ENCODE measurements at places on chromosomes 3 and 15.

DNA sequence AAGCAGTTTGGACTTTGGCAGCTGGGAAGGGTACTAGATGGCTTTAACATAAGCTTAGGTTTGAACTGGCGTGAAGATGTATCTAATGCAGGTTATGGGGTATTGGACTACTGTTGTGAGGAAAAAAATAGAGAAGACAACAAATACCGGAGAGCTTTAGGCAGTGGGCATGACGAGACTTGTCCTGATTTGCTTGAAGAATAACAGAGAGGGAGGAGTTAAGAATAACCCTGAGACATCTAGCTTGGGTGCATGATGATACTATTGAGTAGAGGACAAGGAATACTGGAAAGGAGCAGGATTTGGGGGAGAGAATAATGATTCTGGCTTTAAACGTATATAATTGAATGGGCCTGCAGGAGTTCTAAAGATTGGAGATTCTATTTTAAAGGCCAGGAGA lies 249.5 kb upstream of the AZI2 start:
- no peak for DNase-seq

DNA sequence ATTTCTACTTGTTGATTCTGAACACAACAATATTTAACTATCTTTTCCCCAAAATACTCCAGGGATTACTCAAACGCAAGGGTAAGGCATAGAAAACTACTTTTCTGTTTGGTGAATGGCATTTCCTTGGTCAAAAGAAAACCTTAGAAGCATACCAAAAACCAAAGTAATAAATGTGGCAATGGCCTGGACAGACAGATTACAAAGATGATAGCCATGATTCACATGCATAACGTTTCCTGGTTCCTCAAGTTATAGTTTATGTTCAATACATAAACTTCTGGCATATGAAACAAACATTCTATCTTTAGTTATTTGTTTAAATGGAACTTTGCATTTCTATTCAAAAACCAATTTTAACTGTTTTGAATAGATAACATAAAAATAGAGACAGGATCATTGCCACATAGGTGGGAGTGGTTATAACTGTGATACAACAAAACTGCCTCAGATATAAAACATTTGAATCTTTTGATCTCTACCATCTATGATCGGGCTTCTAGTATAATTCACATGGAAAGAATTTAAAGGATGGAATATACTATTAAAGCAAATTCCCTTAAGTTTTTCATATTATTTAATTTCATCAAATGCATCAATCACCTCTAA lies 32.1 kb downstream of the FOXP1 start:
- DNase-seq: no peak

DNA sequence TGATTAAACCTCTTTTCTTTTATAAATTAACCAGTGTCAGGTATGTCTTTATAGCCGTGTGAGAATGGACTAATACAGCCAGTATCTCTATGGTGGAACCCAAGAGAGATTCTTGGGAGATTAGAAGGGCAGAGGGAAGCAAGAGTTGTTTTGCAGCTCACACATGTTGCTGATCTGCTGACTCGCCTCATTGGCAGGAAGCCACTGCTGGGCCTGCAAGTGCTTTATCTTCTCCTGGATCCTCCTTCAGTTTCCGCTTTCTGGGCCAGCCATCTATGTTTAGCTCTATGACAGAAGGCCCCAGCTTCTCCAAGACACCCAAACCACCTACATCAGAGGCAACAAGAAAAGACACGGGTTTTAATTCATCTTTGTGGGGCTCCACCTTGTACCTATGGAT lies 23.4 kb upstream of the GALNT15 start:
- peak; percentile 64 for DNase-seq

- DNase-seq: peak; percentile 48
These were observed 17.5 kb upstream of the GOLGA8J start for GRCh38 chr15:30065025-30065801.

GRCh38 chr15:47523681-47524475 lies 193.4 kb upstream of the SEMA6D start:
- no peak for DNase-seq

DNA sequence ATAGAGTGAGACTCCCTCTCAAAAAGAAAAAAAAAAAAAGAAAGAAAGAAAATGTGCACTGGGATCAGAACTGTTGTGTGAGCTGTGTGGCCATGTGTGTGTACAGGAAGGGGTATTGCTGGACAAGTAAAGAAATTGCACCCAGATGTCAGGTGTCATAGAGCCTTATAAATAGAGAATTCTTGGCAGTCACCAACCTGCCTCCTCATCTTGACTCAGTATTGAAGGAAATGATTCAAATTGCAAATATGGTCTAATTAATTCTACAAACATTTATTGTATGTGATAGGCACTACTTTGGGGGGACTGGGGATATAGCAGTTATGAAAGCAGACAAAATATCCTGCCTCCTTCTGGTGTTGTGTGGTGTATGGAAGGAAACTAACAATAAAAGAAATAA lies 243.8 kb upstream of the TTC14 start:
- no peak for DNase-seq

DNA sequence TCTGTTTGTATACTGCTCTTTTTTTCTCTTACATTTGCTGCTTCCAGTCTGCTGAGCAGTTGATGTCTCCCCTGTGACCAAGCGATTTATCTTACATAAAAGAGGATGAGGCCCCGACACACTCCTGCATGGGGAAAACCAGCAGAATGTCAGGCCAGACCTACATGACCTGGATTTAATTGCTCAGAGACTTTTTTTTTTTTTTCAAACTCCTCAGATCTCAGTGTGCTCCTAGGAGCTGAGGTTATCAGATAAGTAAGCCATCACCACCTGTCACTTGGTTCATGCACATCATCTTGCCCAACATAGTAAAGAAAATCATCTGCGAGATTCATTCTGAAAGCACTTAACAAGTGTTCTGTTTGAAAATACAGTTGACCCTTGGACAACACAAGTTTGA lies 163.1 kb downstream of the PLCL2 start:
- no peak for DNase-seq

- peak; percentile 89 for DNase-seq
These were observed 34.1 kb upstream of the HACD2 start for GRCh38 chr3:123618768-123619484.

DNA sequence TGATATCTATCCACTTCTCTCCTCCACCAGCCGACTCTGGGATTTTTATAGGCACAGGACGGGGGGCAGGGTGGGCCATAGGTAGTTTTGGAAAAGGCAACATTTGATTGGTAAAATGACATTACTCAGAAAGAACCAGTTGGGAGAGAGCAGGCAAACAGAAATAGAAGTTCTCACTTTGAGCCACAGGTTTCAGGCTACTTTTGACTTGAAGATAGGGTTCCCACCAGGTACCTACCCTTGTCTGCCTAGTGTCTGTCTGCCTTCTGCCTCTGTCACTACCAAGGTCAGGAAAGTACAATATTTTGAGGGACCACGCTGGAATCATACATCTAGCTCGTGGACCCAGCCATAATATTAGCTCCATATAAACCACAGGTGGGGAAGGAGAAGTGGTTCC lies 412.9 kb upstream of the GRM7 start:
- no peak for DNase-seq

DNA sequence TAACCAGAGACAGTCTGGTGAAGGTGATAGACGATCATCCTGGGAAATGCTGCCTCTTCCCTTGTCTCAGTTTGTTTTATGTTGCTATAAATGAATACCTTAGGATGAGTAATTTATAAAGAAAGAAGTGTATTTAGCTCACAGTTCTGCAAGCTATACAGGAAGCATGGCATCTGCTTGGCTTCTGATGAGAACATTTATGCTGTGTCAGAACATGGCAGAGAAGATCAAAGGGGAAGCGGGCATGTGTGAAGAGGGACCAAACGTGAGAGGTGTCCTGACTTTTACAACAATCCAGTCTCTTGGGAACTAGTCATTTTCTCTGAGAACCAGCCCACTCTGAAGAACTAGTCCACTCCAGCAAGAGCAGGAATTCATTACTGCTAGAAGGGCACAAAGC lies 9.6 kb downstream of the CMC1 start:
- DNase-seq: no peak

DNA sequence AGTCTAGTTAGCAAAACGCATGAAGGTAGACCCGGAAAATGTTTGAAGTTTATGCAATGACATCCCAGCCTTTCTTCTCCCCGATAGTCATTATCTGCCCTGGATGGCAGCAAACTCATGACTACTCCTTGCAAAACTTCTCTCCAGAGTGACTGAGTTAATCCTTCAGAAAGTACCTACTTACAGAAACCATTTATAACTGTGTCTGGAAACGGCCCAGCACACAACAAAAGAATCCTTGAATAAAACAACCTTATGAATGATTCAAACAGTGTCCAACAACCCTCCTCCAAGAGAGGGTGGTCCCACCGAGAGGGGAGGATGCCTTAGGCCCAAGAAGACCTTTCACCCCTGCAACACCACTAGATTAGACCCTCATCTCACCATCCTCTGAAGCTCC lies 14.2 kb downstream of the ST8SIA2 start:
- no peak for DNase-seq
